ENCODE measurements at places on chromosomes 1 and 21.

GRCh38 chr1:17597651-17598050 is 58.2 kb downstream of the ARHGEF10L start:
- no peak for DNase-seq

GRCh38 chr1:29966526-29967045 is 730.3 kb downstream of the PTPRU start:
- DNase-seq: no peak

DNA sequence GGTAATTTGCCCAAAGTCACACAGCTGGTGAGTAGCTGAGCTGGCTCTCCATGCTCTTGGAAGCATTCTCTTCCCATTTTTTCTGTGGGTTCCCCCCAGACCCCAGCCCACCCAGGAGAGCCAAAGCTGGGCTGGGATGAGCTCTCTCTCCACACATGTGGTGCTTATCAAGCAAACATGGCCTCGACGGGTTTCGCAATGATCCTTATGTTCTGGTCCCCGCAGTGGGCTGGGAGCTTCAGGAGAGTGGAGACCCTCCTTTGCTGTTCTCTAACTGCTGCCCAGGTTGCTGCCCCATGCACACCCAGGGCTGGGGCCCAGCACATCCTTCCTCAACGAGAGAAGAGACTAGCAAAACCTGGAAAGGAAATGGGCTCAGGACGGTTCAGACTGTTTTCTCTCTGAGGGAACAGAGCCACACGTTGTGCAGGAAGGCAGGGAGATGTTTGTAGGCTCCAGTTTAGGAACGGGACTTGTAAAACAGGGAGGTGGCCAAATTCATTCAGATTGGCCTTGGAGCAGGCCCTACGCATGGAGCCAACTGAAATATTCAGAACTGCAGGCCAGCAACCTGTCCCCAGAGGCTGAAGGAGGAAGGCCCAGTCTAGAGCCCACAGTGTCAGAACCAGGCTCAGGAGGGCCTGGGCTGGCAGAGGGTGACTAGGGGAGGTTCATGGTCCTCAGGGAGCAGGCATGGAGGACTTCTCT is 27.2 kb upstream of the CSF1 start:
- no peak for DNase-seq

DNA sequence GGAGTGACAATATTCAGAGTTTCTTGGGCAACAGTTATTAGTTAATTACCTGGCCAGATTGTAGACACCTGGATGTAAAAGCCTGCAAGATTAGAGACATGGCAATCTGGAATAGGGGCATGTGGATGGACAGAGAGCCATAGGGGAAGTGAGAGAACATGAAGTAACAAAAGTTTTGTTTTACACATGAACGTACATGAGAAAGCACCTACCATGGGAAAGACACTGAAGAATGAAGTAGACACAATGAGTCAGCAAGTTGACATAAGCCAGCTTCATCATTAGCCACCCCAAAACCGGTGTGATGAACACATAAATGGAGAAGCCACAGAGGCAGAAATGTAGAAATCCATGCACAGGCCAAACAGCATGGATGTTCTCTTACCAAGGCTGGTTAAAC is 462.1 kb upstream of the C1orf87 start:
- no peak for DNase-seq

GRCh38 chr1:59738152-59738551 is 76.6 kb upstream of the HOOK1 start:
- no peak for DNase-seq
